ENCODE measurements at places on chromosomes 7 and 10.

GRCh38 chr7:157910446-157910845, 573.6 kb downstream of the DNAJB6 start:
- no peak for DNase-seq

DNA sequence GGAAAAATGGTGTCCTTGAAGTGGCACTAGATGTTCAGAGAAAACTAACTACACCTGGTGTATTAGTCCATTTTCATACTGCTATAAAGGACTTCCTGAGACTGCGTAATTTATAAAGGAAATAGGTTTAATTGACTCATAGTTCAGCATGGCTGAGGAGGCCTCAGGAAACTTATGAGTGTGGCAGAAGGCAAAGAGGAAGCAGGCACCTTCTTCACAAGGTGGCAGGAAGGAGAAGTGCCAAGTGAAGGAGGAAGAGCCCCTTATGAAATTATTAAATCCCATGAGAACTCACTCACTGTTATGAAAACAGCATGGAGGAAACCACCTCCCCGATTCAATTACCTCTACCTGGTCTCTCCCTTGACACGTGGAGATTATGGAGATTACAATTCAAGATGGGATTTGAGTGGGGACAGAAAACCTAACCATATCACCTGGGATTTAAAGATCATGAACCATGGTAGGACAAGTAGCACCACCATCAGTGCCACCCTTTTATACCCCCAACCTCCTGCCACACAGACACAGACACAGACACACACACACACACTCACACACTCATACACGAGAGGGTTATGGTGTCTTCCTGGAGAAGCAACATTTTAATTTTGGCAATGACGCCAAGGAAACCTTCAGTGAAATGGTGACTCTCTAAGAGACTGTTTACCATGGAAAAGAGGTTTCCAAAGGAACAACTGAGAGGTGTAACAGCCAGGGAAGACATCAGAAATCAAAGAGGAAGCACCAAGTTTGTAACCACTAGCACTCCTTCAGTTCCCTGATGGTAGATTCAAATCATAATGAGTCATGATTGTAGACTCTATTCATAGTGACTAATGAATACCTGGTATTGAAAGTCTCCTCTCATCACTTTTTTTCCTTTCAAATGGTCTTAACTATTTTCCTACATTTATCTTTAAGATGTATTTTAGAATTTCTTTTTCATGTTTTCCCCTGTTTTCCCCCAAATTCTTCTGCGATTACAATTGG, 41.8 kb upstream of the WNT16 start:
- DNase-seq, result peak; percentile 27

- no peak for DNase-seq
Measured at GRCh38 chr7:48148311-48148710, 22.9 kb upstream of the ABCA13 start.

DNA sequence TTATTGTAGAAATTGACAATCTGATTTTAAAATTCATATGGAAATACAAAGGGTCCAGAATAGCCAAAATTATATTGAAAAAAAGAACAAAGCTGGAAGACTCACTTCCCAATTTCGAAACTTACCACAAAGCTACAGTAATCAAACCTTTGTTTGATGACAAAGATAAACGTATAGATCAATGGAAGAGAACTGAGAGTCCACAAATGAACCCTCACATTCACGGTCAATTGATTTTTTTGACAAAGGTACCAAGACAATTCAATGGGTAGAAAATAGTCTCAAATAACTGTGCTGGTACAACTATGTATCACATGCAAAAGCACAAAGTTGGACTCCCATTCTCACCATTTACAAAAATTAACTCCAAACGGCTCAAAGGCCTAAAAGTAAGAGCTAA, 8.7 kb downstream of the KPNA7 start:
- DNase-seq, result no peak

GRCh38 chr7:137755846-137756651, 90.7 kb downstream of the DGKI start:
- DNase-seq, result no peak

All from GF-D8 (cell line).